ENCODE measurements at places on chromosomes 3 and 15.

DNA sequence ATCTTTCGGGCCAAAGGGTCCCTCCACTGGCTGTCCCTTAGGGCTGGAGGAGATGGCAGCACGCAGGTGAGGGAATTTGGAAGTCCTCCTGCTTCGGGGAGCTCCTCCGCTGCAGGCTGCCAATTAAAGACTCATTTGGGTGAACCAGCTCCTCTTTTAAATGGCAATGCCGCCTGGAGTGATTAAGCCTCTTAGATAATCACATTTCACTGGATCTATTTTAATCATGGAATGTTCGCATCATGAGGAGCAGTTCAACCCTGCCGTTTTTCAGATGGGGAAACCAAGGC is 117.9 kb downstream of the LIPC start:
- DNase-seq, result no peak

GRCh38 chr3:132004571-132004970 is 30.2 kb downstream of the CPNE4 start:
- DNase-seq, result no peak

GRCh38 chr3:141067206-141067974 is 16.2 kb downstream of the SPSB4 start:
- DNase-seq, result no peak

DNA sequence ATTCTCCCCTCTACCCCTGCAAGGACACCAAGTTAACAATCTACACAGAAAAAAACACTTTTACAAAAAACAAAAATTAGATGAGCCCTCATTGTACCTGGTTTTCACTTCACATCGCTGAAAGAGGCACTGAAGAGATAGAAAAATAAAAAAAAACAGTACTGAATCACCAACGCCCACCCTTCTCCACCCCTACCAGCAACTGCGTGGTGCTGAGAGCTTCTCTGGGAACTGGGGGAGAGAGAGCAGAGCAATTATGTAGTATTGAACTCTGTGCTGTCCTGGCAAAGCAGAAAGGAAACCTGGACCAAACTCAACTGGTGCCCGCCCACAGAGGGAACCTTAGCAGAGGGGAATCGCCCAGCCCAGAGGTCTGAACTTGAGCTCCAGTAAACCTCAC is 44.6 kb downstream of the WDR49 start:
- DNase-seq, result no peak

DNA sequence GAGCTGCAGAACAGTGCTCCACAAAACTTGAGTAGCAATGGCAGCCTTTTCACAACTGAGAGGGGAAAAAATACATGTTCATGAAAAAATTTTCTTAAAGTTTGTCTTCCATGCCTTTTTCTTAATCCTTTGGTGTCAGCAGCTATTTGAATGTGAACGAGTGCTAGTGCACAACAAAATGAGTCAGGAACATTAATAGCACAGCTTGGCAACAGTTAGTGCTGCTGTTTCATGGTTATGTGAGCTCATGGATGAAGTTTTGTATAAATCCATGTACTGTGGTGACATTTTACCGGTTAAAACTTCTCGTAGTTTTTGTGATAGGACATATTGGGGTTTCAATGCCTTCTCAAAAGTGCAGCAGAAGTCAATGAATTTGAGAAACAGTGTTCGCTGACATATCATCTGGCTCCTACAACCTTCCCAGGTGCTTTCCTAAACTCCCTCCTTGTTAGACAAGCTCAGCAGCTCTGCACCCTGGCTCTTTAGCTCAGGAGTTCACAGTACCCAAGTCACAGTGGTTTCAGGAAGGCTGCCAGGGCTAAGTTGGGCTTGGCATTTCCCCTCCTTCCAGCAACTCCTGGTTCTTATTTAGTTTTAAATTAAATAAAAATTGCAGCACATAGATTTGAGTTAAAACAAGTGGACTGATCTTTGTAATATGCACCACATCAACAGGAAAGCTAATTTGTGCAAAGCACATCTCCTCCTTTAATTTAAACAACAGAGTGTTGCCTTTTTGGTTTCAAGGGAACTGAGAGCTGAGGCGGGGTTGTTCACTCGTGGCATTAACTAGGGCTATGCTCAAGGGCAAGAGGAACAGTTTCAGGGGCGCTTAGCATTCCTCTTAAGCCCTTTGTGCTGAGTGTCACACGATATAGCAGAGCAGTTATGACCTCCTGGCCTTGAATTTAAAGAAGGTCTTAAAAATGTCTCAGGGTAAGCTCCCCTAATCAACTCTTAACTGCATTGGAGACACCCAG is 362.8 kb downstream of the CHST2 start:
- no peak for DNase-seq

DNA sequence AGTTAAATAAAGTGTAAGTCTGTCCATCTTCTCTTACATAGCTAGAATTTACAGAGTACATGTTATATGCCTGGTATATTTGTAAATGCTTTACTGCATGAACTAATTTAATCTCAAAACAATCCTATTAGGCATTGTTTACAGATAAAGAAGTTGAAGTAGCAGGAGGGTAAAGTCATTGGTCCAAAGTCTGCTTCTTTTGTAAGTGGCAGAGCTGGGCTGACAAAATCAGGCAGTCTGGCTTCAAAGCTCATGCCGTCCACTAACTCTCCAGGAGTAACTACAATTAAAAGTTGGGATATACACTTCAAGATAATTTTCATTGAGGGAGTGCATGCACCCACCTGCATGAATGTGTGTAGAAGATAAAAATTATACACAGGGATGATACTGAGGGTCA is 27.3 kb downstream of the VGLL3 start:
- DNase-seq, result no peak

DNA sequence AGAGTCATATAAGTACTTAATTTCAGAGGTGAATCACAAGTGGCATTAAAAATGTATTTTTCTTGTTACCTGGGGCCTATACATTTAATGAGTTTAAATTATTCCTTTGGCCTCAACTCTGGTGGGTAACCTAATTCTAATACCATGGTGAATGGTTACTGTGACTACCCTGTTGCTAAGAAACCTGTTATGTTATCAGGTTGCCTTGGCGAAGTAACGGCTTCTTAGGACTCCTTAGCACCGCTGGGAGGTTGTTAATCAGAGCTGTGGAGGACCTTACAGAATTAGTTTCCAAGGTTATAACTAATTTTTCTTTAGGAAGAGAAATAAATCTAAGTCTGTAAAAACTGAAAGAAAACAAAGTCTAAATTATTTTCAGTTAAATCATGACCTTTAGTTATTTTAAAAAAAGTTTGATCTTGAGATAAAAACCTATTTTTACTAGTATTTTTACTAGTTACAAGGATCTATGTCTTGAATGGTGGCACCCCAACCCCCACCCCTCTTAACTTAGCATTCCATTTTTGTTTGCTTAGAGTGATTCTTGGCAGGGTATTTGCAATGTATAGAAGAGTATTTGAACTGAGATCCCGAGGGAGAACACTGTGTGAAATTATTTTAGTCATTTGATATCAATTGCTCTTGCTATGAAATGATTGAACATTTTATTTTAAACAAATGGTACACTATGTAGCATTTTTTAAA is 155.5 kb downstream of the FNDC3B start:
- DNase-seq, result no peak

GRCh38 chr3:15094187-15094875 is 4.6 kb downstream of the RBSN start:
- DNase-seq, result no peak

DNA sequence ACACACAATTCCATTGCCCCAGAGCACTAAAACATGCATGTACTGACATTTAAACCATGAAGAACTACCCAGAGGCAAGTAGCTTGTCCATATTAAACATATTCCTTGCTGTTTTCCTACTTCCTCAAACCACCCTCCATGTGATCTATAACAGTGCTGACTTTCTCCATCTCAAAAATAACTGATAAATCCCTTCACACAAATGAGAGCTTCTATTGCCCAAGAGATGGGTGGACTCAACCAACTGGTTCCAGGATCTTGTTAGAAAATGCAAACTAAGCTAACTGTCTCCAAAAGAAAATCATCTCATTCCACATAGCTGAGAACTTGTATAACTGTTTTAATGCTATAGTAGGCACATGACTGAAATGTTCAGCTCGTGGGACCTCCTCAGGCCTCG is 29.6 kb downstream of the DCLK3 start:
- no peak for DNase-seq

DNA sequence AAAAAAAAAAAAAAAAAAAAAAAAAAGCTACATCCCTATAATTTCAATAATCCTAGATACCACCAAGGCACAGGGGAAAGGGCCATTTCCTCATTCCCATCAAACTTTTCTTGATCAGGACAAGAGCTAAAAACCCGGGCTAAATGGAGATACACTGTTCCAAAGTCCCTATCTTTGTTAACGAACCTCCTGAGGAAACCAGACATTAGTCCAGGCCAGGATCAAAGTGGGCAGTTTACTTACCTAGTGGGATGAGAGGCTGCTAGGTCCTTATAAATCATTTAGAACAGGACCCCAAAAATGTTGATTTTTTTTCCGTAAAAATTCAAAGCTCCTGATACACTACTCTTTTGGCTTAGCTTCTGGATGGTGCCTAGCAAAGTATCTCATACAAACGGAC is 35.6 kb downstream of the UBR1 start:
- DNase-seq, result no peak

GRCh38 chr15:51121118-51121517 is 26.4 kb upstream of the TNFAIP8L3 start:
- no peak for DNase-seq

All from activated naive CD4-positive, alpha-beta T cell (primary cell).